Jurkat, Clone E6-1 (cell line): ENCODE measurements at places on chromosomes 12 and 14.

DNA sequence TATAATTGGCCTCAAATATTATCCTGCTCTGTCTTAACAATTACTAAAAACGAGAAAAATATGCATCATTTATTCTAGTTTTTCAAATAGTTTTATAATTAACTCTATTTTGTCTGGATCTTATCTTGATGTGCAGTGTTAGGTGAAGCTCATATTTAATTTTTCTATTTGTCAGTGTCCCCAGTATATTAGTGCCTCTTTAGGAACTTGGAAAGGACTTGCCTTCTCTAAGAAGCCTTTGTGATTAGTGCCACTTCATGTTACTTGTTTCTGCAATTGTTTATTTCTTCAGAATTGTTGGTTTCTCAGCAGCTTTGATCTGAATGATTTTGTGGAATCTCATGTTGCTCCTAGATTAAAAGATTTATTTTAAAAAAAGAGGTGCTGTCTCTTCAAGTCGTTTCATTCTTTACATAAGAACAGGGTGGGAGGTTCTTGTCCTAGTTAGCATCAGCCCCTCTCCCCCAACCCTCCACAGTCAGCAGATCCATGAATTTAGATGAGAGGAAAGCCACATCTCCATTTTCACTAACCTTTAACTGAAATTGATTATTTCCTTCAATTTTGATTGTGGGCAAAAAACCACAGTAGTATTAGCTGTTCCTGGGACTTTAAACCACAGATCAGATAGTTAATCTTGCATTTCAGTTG lies 434.4 kb downstream of the RAD51B start:
- DNase-seq: no peak

DNA sequence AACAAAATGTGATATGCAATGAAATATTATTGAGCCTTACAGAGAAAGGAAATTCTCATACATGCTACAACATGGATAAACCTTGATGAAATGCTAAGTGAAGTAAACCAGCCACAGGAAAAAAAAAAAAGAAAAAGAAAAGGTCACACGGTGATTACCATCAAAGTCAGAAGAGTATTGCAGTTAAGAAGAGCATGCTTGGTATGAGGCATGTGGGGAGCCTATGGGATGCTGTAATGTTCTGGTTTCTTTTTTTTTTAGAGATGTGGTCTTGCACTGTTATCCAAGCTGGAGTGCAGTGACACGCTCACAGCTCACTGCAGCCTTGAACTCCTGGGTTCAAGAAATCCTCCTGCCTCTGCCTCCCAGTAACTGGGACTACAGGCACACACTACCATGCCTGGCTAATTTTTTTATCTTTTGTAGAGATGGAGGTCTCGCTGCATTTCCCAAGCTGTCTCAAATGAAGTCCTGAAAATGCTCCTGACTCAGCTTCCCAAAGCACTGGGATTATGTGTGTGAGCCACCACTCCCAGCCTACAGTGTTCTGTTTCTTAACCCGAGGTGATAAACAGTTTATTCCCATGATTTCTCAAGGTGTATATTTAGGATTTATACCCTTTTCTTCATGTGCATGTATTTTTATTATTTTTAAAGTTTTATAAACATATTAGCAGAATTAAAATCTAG lies 96.2 kb downstream of the SEC23A start:
- DNase-seq: no peak

- DNase-seq: no peak
These were observed 41.9 kb downstream of the SLC16A7 start for GRCh38 chr12:59637692-59638070.

DNA sequence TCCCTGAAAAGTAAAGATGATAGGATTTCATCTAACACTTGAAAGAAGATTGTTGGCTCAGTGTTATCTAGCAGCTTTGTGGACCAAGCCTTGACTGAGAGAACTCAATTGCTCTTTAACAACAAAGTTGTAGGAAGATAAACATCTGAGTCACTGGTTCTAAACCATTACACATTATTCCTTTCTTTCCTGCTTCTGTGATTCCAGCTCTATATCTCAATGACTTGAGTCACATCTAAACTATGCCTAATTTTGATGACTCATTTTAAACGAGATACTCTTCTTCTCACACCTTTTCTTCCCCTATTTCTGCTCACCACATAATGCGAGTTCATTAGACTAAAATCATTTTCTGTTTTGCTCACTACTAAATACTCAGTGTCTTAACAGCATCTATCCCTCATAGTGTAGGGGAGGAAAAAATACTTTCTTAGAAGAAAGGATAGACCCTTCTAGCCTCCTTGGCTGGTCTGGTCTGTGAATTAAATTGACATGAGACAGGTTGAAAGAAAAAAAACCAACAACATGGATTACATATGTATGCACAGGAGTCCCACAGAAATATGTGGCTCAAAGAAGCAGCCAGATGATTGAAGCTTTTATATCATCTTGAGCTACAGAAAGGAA lies 201.4 kb downstream of the C12orf50 start:
- no peak for DNase-seq

DNA sequence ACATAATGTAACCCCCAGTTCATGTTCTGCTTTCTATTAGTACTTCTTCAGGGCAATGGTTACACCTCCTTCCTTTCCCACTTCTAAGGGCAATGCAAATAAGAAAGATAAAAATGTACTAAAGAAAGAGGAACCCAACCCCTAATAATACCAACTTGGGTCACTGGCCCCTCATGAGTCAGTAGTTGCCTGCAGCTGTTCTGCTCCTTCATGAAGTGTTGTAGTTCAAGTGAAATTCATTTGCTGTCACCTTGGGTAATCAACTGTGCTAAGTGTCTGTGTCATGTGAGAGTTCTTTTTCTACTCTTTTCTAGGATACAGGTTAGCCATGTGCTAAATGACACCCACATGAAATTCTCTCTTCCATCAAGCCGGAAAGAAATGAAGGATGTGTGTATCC lies 91.8 kb downstream of the PLXNC1 start:
- DNase-seq: no peak

- no peak for DNase-seq
These were observed 1383.3 kb upstream of the TMEM132C start for GRCh38 chr12:126883697-126884096.

GRCh38 chr12:132672116-132672515 lies 15.0 kb downstream of the POLE start:
- DNase-seq: no peak

DNA sequence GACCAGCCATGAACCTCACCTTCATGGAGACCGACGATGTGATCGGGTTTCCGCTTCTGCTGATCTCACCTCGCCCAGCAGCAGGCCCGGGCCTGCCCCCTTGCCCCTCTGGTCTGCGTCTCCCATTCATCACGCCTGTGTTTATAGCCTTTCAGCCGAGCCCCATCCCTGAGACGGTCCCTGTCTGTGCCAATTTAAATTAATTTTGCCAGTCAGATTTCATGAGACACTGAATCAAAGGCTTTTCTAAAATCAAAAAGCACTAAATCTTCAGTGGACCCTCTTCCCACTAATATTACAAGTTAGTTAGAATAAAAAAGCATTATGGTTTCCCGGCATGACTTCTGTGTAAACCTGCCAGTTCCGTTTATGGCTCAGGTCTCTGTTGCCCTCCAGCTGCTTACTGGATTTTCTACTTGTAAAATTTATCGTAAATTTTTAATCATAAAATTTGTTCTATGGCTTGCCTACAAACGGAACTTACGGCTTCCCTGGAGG lies 155.9 kb downstream of the ESRRB start:
- DNase-seq: no peak

GRCh38 chr12:130661486-130662255 lies 54.4 kb downstream of the RIMBP2 start:
- no peak for DNase-seq

GRCh38 chr12:9405886-9406563 lies 197.8 kb upstream of the PZP start:
- DNase-seq: no peak

- no peak for DNase-seq
These were observed 53.3 kb downstream of the TRAF3 start for GRCh38 chr14:102830474-102831045.

- no peak for DNase-seq
These were observed 68.4 kb upstream of the FAM222A start for GRCh38 chr12:109645194-109645593.

DNA sequence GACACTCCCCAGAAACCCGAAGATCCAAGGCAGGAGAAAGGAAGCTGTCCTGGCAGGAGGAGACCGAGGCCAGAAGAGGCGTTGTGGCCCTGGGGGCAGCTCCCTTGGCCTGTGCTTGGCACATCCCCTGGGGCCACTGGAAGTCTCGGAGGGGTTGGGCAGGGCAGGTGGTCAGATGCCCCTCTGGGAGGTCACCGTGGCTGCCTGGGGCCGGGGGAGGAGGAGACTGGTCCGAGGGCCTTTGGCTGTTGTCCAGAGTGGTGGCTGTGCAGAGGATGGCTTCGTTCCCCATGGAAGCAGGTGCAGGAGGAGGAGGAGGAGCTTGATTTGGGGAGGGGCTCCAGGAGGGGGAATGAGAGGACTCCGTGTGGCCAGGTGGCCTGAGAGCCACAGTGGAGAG lies 3.3 kb upstream of the NUDT14 start:
- DNase-seq: no peak

DNA sequence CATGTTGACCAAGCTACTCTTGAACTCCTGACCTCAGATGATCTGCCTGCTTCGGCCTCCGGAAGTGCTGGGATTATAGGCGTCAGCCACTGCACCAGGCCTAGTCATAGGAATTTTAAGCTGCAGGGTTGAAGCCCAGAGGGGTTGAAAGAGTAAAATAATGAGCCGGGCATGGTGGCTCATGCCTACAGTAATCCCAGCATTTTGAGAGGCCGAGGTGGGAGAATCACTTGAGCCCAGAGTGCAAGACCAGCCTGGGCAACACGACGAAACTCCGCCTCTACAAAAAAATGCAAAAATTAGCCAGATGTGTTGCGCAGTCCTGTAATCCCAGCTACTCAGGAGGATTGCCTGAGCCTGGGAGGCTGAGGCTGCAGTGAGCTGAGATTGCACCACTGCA lies 69.6 kb downstream of the GALNT8 start:
- no peak for DNase-seq

GRCh38 chr14:52906141-52906601 lies 44.7 kb downstream of the FERMT2 start:
- no peak for DNase-seq

GRCh38 chr14:91931478-91932088 lies 15.9 kb downstream of the FBLN5 start:
- no peak for DNase-seq

GRCh38 chr12:3105690-3106479 lies 28.7 kb downstream of the TSPAN9 start:
- no peak for DNase-seq

- DNase-seq: no peak
These were observed 31.0 kb upstream of the LGALS3 start for GRCh38 chr14:55097881-55098560.

DNA sequence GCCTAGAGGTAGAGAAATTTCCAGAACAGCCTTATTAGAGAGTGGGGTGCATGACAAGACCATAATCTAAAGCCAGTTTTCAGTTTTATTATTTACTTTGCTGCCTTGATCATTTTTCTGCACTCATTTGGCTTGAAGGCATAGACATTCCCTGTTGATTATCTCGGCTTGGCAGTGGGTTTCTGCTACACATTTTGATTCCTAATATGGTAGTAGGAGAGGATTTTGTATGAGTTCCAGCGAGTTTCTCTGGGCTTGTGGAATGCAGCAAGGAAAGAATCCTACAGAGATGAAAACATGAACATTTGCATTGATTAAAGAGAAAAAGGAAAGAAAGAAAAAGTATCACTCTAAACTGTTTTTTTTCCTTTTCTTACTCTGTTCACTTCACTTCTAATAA lies 281.2 kb downstream of the PAWR start:
- DNase-seq: no peak

- DNase-seq: no peak
These were observed 20.1 kb downstream of the TSPAN9 start for GRCh38 chr12:3097186-3097804.

- DNase-seq: peak; percentile 10
These were observed 2.6 kb downstream of the RTL1 start for GRCh38 chr14:100900837-100901390.

DNA sequence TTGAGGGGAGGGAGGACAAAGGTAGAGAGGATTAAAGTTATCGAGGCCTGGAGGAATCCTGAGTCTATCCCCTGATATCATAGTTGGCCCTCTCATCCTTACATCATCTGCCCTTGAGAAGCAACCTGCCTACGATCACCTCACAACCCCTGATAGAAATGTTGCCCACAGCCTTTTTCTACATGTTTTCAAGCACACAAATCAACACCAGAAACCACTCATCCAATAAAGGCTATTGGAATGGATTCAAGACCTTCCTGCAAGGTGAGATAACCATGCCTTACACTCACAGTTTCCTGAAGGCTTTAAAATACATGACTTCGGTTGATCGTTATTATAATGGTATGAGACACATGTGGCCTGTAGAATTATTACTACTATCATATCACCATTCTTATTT lies 175.7 kb upstream of the EGLN3 start:
- DNase-seq: no peak

DNA sequence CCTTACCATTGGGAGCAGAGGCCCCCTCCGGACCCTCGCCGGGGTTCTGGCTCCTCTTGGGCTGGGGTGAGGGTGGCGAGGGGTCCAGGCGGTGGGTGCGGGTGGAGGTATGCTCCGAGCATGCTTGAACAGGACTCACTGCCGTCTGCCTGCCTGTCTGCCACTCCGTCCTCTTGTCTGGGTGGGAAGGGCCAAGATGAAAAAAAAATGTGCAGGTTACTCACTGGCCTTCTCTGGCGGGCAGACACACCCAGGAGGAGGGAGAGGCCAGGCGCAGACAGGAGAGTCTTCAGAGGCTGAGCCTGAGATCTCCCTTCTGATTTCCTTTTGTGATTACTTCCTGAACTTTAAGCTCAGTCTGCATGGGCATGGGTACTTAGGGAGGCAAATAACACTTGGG lies 76.1 kb downstream of the STON2 start:
- no peak for DNase-seq

DNA sequence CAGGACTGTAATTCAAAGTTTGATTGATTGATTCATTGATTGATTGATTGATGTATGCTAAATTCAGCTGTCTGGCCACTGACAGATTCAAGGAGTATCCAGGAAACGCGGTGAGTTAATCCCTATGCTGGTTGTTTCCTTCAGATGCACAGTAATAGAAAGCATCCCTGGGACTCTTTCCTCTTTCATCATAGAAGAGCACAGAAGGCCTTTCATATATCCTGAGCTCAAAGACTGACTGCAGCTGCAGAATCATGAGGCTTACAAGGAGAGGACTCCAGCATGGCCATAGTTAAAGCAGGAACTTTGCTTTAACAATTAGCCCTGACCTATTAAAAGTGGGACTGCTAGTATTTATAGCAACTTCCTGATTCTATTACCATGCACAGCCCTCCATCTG lies 187.7 kb upstream of the TMTC1 start:
- DNase-seq: no peak

- no peak for DNase-seq
These were observed 378.3 kb downstream of the BCL11B start for GRCh38 chr14:98893675-98894074.

DNA sequence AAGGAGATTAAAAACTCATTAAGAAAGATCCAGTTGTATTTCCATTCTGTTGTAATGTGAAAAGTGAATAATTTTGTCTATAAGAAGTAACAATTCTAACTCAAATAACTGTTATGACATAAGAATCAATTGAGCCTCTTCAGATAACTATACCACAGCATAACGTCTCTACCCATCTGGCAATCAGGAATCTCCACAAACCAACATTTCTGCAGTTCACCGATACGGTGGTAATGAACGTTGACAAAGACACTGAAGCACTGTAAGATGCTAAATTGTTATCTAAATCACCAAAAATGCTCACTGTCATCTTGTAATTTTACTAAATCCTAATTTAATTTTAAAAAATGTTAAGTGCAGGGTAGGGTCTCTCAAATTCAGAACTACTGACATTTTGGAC lies 130.9 kb upstream of the USP15 start:
- no peak for DNase-seq

- DNase-seq: no peak
These were observed 43.9 kb upstream of the FBRSL1 start for GRCh38 chr12:132445884-132446632.
